ENCODE measurements at places on chromosomes 16 and 17.

- peak; percentile 47 for DNase-seq
Measured at GRCh38 chr17:63741143-63741407, 524 bp downstream of the STRADA start.

- DNase-seq = no peak
Measured at GRCh38 chr16:929227-930073, 41.3 kb downstream of the LMF1 start.

DNA sequence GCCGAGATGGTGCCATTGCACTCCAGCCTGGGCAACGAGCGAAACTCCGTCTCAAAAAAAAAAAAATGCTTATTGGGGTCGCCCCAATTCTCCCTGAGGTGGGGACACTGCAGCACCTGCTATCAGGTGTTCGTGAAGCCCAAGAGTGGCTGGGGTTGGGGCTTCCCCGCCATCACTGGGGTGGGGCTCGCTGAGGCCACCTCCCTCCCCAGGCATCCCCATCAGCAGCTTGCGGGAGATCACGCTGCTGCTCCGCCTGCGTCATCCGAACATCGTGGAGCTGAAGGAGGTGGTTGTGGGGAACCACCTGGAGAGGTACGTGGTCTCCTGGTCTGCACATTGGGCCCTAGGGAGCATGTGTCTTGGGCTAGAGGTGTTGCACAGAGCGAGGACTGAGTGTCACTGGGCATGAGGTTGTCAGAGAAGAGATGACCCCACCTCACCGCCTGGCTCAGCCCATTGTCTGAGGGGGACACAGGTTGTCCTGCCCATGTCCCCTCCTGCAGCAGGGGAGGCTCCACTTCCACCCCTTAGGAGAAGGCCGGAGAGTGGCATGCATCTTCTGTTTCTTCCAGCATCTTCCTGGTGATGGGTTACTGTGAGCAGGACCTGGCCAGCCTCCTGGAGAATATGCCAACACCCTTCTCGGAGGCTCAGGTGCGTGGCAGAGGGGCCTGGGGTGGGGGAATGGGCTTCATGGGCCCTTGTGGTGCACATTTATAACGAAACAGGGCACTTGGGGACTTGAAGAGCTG lies 4.9 kb downstream of the CDK10 start:
- no peak for DNase-seq

- no peak for DNase-seq
Measured at GRCh38 chr17:5707482-5707881, 123.2 kb upstream of the NLRP1 start.

- peak; percentile 9 for DNase-seq
Measured at GRCh38 chr17:71902894-71903506, 217.8 kb upstream of the SOX9 start.

DNA sequence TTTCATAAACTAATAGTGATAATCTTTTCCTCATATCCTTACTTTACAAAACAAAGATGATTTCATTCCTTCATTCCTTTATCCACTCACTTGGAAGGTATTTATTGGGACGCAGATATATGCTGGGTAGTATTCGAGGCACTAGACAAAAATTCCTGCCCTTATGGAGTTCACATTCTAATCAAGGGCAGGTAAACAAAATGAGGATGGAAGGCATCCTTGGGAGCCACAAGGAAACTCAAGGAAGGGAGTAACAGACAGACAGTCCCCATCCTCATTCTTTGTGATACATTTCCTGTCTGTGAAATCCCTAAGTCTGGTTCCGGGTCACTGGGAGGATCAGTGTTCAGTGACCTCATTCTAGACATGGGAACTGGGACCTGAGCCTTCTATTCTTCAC lies 45.2 kb downstream of the SLC6A2 start:
- DNase-seq = no peak

- no peak for DNase-seq
Measured at GRCh38 chr17:339193-340061, 13.2 kb downstream of the RPH3AL start.

DNA sequence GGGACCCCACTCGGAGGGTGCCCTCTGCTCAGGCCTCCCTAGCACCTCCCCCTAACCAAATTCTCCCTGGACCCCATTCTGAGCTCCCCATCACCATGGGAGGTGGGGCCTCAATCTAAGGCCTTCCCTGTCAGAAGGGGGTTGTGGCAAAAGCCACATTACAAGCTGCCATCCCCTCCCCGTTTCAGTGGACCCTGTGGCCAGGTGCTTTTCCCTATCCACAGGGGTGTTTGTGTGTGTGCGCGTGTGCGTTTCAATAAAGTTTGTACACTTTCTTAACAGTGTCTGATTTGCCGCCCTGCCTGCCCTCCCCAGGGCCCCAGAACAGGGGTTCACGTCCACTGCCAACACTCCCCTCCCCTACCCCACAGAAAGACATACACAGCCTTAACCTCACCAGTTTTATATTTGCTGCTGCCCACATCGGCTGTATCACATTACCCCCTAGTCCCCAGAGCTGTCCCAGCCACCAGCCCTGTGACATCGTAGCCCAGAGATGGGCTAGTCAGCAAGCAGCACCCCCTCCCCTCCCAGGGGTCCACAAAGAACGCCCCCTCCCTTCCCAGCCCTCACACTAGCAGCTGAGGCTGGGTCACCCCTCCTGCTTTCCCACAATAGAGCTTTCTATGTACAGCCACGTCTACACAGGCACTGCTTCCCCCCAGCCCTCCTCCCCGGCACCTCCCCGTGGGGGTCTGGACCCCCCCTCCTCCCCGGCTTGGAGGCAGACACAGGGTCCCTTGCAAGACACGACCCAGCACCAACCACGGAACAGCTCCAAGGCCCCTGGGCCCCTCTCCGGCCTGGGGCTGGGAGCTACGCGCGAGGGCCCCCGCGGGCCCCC lies 7.9 kb downstream of the GRN start:
- DNase-seq = no peak

DNA sequence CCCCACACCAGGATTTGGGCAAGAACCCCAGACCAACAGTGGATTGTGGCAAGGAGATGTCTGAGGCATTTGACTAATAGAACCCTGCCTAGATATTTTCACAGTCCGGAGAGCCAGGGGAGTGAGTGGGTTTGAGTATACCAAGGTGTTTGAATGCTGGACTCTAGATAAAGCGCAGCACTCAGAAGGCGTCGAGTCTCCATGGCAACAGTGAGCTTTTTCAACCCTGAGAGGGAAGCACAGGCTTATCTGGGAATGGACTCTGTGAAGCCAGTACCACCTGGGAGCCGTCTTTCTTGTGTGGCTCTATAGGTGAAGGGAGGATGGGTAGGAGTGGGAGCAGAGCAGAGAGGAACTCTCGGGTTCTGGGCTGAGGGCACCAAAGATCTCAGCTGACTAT lies 147.0 kb downstream of the SHISA6 start:
- no peak for DNase-seq

GRCh38 chr16:76464955-76465620 lies 187.9 kb downstream of the CNTNAP4 start:
- DNase-seq = no peak

GRCh38 chr16:81357711-81358260 lies 43.0 kb downstream of the GAN start:
- DNase-seq = no peak

- DNase-seq = no peak
Measured at GRCh38 chr16:55534756-55535155, 25.9 kb downstream of the LPCAT2 start.

GRCh38 chr17:36072431-36073121 lies 8.5 kb downstream of the CCL18 start:
- DNase-seq = peak; percentile 54

DNA sequence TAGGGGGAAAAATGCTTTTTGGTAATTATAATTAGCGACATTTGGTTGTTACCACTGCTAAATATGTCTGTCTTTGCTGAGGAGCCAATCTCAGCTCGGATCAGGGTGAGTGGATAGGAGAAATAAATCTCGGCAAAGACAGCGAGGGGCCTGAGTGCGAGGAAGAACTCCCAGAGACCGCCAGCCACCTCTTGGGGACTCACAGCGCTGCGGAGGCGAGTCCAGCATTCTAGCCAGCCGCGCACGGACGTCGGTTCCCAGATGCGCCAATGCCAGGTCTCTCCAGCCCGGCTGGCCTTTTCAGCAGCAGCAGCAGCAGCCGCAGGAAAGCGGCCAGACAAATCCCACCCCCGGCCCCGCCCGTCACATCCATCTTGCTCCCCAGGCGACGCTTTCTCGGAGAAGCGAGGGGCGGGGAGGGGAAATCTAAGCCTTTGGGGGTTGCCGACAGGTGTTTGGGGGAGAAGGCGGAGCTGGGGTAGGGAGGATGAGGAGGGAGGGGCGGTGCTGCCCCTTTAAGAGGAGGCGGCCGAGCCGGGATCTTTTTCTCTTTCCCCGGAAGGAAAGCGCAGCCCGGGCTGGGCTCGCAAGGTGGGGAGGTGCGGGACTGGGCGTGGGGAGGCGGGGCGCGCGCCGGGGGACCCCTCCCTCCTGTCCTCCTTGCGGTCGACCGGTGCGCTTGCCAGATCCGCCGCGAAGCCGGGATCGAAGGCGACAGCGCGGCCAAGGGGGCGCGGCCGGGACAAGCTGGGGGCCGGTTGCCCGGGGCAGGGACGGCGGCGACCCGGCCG lies at the start of gene ITGA3:
Gene ITGA3 (plus strand): TSS at position 685 of the 791 bp plus-strand sequence. CDS start 330 bp downstream, outside the sequence.
- DNase-seq = peak; percentile 88

DNA sequence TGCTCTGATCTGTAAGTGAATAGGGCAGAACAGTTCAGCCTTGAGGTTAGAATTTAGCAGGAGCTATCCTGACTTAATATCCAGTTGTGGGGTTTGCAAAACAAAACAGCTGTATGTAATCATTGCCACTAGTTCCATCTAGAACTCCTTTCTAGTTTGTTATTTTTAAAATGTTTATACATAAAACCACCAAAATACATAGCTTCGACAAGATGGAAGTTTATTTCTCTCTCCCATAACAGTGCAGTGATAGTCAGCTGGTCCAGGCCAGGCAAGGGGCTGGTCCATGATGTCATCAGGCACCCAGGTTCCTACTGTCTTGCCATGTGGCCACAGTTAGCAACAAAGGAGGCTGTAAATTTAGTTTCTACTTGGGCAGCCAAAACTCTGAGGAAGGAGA lies 10.5 kb upstream of the PLK1 start:
- no peak for DNase-seq
